ENCODE measurements at places on chromosomes 12 and 14.
A peak's percentile ranks its signal among the peaks of the same experiment; 100 is the strongest.

GRCh38 chr12:133236144-133236543 lies 467 bp upstream of the ANHX start:
- no peak for DNase-seq

DNA sequence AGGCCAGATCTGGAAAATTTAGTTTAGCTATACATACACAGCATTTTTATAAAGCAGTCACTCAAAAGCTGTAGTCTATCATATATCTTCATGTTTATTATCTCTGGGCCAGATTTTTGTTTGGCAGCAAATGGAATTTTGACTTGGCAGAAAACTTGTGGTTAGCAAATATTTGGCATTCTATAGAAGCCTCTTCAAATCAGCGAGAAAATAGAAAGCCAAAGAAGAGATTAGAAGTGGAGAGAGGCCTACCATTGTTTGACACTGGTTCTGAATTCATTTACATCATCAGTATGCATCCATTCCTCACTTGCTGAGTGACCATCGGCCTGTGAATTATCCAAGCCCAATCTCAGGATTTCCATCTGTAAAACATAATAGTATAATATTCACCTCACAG lies 1077.6 kb downstream of the GALC start:
- no peak for DNase-seq

- DNase-seq, result no peak
These were observed 60.3 kb downstream of the KLRG1 start for GRCh38 chr12:9049520-9050133.

- no peak for DNase-seq
These were observed 42.3 kb upstream of the MDM1 start for GRCh38 chr12:68374307-68374982.

GRCh38 chr14:71555654-71556559 lies 376.3 kb upstream of the RGS6 start:
- DNase-seq, result no peak

- no peak for DNase-seq
These were observed 60.0 kb downstream of the PPP2R5C start for GRCh38 chr14:101821528-101821927.

DNA sequence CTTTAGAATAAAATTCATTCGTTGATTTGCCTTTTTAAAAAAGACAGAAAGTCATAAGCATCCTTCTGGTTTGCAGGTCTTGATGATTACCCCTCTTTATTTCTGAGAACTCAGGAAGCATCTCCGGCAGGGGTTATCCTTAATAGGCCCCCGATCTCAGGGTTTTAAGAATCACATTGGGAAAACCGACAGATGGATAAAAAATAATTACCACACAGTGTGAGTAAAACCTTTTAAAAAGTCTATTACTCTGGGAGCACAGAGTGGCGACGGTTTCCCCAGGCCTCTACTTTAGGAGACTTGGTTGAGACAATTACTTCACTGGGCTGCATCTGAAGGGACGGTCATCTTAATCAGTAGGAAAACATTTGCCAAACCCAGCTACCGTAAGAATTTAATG lies 56.5 kb downstream of the KCNMB4 start:
- DNase-seq, result no peak

DNA sequence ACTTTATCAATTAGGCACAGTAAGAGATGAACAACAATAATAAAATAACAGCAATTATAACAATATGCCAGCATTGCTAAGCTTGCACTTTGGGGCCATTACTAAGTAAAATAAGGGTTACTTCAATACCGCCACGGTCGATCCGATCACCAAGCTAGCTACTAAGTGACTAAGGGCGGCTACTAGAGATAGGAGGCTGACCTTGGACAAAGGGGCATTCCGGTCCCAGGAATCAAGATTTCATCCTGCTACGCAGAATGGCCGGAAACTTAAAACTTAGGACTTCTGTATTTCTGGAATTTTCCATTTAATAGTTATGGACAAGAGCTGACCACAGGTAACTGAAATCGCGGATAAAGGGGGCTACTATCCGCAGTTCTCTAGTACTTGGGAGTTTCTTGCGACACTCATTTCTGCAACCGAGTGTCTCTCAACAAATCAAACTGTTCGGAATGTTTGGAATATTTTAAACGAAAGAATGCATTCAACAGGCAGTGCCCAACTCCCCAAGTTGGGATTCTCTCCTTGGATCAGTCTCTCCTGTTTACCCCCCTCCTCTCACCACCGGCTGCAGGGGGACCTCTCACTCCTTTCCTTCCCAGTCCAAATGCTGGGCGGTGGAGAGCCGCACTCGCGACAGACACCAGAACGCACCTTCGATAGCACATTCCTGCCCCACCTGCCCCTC lies 650 bp downstream of the HEBP1 start:
- DNase-seq, result no peak

GRCh38 chr12:70609739-70610491 lies 27.3 kb downstream of the PTPRB start:
- peak; percentile 19 for DNase-seq

DNA sequence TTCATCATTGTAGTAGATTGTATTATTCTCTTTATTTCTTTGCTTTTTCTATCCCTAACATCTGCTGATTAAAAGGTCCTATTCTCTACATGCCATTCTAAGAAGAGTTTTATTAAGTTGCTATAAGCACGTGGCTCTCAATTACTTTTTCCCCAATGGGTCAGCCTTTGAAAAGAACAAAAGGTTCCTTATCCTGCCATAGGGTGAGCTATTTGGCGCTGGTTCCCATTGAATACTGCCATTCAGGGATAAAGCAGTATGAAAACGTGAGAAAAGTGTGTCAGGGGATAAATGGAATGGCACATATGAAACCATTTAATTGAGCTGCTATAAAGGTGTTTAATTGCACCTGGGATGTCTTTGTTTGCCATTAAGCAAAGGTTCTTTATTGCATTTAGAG lies 80.9 kb downstream of the SYNE2 start:
- DNase-seq, result no peak
